ENCODE measurements at places on chromosomes 1 and 21. TPM values are rescaled to one million over a fixed set of nuclear protein-coding genes. Genes with fewer than 3 reads are reported as not detected.

DNA sequence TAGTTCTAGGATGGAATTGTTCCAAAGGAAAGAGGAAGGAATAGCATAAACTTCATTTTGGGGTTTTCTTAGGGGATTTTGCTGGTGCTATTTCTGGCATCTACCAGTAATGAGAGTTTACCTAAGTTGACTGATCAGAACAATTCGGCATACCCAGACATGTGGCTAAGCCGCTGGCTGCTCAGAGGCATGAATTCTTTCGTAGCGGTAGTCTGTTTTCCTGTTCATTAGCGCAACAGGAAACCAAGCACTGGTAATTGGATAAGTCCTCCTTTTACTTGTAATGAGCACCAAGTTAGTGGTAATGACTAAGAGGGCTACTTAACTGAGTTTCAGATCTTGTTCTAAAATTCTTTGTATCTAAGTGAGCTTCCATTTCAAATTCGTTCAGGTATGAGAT, 38.6 kb downstream of the C21orf91 start:
- no peaks in the 10 kb centered on the region for H3K4me1 ChIP-seq
- DNase-seq, result no peak
- H3K27me3 ChIP-seq, result no peaks in the 10 kb centered on the region
- H3K27ac ChIP-seq, result no peak overlapping the region

DNA sequence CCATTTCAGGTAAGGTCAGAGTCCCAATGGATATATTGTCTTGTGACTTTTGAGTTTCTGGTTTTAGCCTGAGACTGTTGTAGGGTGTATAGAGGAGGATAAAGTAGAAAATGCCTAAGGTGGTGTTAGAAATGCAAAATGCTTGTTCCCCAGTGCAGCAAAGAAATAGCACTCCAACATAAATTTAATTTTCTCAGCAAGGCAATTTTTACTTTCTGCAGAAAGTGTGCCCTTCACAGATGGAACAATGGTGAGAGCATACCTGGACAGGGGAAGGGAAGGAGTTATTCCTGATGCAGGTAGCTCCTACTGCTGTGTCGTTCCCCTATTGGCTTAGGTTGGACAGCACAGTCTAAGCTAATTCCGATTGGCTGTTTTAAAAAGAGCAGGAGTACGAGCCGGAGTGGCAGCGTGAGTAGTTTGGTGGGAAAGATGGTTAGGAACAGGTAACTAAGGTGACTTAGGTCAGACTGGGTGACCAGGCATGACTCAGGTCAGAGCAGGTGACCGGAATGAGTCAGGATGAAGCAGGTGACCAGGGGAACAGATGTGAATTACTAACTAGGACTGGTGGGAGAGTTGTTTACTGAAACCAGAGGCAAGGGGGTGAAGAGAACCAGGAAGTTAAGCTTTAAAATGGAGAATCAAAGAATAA, 21.5 kb downstream of the SPATA45 start:
- H3K27me3 ChIP-seq, result no peaks in the 10 kb centered on the region
- H3K27ac ChIP-seq, result no peak overlapping the region
- no peaks in the 10 kb centered on the region for H3K4me1 ChIP-seq
- no peak overlapping the region for H3K4me3 ChIP-seq
- DNase-seq, result no peak

- no peaks in the 10 kb centered on the region for H3K27me3 ChIP-seq
- DNase-seq, result no peak
- H3K4me1 ChIP-seq, result no peaks in the 10 kb centered on the region
- H3K4me3 ChIP-seq, result no peak overlapping the region
- H3K36me3 ChIP-seq, result no peaks in the 10 kb centered on the region
These were observed 102.1 kb downstream of the WDR4 start for GRCh38 chr21:42777064-42777756.

- DNase-seq, result no peak
- no peaks in the 10 kb centered on the region for H3K4me1 ChIP-seq
- no peaks in the 10 kb centered on the region for H3K27me3 ChIP-seq
- no peak overlapping the region for H3K27ac ChIP-seq
These were observed 16.0 kb upstream of the ZFYVE9 start for GRCh38 chr1:52125736-52126359.

DNA sequence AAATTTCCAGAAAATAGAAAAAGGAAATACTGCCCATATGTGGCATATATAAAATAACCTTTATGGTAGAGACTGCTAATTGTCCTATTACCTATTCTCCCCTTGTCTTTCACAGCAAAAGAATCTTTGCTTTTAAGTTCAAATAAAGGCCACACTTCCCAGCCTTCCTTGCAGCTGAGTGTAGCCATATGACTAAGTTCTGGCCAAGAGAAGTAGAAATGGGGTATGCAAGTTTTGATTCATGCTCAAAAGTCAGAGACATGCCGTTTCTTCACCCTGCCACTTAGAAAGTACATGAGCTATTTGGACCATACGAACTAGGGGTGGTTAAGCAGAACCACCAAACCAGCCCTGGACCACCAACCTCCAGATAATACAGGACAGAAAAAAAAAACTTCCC, 18.3 kb upstream of the S100A2 start:
- no peak overlapping the region for H3K27ac ChIP-seq
- H3K36me3 ChIP-seq, result no peaks in the 10 kb centered on the region
- H3K4me1 ChIP-seq, result no peaks in the 10 kb centered on the region

NUDT4B gene
- total RNA-seq, result 40.4 TPM

LRRC38 gene
- 0.45 TPM for total RNA-seq

SLC25A34 gene
- total RNA-seq, result 1.4 TPM

Measured in prostate gland (tissue), 2 donors.